CD4-positive, alpha-beta T cell treated with Interleukin-17A for 1 hour (primary cell): ENCODE measurements at places on chromosomes 4 and X.

- no peak for DNase-seq
These were observed 10.5 kb upstream of the GNPDA2 start for GRCh38 chr4:44736900-44737299.

DNA sequence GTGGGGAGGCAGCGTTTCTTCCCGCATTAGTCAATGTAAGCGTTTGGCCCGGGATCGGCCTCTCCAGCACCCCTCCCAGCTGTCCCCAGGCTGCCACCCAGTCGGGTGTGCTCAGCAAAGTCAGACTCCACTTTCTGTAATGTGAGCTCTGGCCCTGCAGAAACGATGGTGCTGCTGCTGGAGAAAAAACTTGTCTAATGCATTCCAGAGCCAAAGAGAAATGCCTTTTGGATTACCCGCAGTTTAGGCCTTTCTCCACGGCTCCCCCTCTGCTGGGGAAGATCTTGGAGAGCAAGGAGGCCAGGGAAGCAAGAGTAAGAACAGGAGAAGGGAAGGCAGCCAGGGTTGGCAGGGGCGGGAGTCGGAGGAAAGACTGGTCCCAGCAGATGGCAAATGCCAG, 55.2 kb downstream of the ELF4 start:
- no peak for DNase-seq

GRCh38 chr4:121829511-121829910, 5.8 kb upstream of the CCNA2 start:
- DNase-seq = no peak

DNA sequence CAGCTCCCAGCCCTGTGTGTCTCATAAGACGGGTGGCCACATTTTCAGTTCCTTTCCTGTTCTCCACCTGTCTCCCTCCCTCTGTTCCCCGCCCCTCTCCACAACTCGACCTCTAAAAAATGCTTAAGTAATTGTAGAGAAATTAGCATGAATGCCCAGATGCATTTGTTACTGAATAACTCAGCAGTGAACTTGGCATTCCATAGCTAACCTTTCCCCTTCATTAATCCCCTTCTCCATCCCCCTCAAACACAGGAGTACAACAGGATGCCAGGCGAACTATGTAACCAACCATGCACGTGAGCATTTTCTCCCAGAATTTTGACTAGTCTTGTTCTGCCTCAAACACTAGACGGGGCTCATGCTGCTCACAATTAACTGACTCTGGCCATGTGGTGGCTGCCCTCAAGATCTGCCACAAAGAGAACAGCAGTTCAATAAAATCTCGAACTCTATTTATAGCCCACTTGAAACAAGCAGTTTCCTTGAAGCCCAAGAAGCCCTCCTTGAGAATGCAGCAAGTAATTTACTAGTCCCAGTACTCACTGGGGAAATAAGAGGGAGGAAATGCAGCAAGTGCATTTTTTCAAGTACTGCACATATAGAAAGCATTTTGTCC, 351.2 kb downstream of the ARHGAP24 start:
- DNase-seq = no peak

- no peak for DNase-seq
These were observed 105.3 kb downstream of the DHRSX start for GRCh38 chrX:2395261-2395992.

- DNase-seq = no peak
These were observed 187.0 kb downstream of the CRLF2 start for GRCh38 chrX:1025413-1025812.

GRCh38 chr4:186216465-186217024, 10.8 kb upstream of the KLKB1 start:
- no peak for DNase-seq

DNA sequence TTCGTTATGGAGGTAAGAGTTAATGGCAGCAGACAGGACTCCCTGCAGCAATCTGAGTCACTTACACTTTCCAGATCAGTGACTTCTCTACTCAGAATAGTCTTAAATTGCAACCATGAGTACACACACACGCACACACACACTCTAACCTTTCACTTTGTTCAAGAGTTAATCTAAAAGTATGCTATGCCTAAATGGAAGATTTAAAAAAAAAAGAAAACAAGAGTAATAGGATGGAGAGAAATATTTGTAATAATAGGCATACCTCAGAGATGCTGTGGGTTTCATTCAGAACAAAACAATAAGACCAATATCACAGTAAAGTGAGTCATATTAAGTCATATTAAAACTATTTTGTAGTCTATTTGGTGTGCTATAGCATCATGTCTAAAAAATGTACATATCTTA, 969.1 kb upstream of the PCDH10 start:
- DNase-seq = no peak

- no peak for DNase-seq
These were observed 371.1 kb upstream of the NDST4 start for GRCh38 chr4:115484479-115484878.

DNA sequence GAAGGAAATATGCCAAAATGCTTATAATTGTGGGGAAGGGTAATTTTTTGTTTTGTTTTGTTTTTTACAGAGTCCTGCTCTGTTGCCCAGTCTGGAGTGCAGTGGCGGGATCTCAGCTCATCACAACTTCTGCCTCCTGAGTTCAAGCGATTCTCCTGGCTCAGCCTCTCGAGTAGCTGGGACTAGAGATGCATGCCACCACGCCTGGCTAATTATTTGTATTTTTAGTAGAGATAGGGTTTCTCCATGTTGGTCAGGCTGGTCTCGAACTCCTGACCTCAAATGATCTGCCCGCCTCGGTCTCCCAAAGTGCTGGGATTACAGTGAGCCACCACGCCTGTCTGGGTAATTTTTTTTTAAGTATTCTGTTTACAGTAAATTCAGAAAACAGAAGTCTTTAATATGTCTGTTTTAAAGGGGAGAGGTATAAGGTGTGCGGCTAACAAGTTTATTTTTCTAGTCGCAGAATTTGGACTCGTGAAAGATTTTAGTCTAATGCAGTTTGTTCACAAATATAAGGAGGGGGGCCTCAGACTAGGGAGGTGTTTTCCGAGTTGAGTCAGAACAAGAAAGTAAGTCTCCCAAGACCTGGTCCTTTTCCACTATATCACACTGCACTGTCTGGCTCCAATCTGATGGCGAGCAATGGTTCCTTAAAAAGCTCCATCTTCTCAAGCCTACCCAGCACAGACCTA, 1.5 kb downstream of the ACSL1 start:
- DNase-seq = peak; percentile 30

DNA sequence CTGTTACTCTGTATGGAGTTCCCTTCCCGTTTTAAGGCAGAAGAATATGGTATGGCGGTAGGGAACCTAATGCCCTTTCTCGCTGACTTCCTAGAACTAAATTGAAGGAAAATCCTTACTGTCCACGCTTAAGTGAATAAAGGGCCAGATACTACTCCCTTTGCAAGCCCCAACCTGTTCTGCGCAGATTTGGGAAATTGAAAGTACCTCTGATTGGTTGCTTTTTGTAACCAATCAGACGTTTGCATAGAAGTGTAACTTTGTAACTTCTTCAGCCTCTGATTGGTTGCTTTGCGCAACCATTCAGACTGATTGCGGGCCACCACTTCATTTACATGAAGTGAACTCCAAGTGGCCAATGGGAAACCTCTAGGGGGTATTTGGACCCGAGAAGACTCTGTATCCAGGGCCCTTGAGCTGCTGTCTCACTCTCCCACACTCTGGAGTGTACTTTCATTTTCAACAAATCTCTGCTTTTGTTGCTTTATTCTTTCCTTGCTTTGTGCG, 1.2 kb upstream of the TMEM33 start:
- DNase-seq = no peak

GRCh38 chr4:141465171-141465570, 171.2 kb upstream of the IL15 start:
- DNase-seq = no peak

- DNase-seq = no peak
These were observed 43.4 kb downstream of the HTRA3 start for GRCh38 chr4:8312976-8313375.

DNA sequence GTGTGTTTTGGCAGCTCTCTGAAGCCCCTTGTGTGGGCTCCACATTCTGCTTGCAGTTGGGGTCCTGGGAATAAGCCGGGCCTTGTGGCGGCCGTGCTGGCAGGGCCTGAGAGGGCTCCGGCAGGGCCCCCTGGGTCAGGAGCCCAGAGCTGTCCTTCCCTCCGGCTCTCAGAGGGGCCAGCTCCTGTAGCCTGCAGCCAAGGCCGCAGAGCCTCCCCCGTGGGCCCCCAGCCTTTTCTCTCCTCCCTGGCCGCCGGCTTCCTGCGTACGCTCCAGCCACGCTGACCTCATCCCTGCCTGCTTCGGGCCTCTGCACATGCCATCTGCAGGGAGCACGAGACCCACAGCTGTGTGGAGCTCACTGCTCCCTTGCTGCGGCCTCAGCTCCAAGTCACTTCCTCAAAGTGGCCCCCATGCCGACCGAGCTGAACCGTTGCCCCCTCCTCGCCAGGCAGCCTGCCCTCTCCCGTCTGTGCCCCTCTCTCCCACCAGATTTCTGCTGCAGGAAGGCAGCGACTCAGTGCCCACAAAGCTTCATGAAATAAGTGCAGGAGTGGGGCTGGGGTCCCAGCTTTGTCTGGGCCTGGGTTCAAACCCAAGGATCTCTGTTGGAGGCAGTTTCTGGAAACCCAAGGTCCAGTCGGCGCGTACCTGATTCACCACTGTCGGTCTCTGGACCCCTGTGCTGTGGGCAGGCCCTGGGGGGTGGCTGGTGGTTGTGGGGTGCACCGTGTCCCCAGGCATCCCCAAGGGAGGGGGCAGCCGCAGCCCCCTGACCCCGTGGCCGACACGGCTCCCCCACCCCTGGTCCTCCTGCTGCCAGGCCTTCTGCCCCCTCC, 57.1 kb upstream of the NKX1-1 start:
- DNase-seq = no peak

DNA sequence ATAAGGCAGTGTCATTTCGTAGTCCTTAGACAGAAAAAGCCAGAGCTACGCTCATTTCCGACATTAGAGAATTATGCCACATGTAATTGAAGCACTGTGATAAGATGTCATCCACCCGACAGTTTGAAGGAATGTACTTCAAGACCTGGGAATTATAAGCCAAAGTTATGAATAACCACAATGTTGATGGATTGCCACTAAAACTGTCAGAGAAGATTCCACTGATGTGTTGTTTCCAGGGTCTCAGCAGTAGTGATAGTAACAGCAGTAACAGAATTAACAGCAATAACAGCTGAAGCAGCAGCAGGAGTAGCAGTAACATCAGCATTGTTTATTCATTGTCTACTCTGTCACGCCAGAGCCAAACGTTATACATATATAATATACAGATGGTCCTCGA, 24.7 kb downstream of the RAB33A start:
- no peak for DNase-seq

DNA sequence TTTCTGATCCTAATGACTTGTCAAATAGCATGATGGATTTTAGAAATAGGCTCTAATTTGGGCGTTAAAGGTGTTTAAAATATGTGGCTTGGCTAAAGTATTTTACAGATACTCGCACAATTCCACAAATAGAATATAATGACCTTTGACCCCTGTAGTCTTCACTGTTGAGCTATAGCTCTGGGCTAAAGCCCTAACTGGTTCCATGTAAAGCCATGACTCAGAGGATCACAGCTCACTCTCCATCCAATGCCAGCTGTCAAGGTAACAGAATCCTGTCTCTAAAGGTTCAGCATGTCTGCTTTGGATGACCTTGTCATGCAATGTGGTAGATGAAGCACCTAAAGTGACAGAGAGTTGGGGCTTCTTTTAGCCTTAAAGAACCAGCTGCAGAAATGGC, 42.5 kb downstream of the TLR10 start:
- DNase-seq = no peak

- no peak for DNase-seq
These were observed 17.9 kb upstream of the HAND2 start for GRCh38 chr4:173547889-173548288.

DNA sequence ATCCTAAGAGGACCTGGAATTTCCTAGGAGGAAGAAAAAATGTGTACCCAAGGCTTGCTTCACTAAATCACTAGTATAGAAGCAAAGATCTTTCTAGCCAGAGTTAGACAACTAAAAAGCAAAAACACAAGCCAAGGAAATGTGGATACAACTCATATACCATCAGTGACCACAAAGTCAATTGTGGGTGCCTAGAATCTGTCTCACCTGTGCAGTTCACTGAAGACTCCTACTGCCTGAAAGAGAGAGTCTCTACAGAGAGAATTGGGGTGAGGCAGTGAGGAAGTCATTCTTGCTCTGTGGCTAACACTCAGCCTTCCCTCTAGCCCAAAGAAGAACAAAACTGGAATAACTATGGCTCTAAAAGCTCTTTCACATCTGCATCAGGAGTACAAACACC, 82.9 kb downstream of the EFHC2 start:
- no peak for DNase-seq

DNA sequence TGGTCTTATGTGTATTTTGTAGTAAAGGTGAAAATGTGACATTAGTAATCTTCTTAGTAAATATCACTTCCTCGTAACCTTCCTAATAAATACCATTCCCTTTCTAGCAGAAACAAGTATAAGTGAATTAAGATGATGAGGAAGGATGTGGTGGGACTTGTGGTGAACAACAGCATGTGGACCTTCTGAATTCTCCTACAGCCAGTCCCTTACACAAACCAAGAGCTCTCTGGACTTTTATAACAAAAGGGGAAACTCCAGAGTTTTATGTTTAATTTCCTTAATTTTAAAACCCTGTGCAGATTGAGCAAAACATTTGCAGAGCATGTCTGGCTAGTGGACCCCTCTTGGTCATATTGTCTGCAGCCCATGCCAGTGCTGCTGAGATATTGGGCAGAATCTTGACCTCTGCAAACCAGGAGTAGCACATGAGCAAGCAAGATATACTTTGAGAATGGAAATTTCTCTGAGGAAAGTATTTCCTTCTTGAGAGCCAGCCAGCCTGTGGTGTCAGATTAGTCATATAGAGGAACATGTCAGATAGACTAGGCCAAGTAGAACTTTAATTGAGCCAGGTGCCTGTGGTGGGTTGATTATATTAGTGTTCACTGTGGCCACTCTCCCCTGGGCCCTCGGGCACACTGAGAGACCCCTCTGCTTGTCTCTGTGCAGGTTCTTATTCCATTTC, 328.2 kb downstream of the DKK2 start:
- no peak for DNase-seq

DNA sequence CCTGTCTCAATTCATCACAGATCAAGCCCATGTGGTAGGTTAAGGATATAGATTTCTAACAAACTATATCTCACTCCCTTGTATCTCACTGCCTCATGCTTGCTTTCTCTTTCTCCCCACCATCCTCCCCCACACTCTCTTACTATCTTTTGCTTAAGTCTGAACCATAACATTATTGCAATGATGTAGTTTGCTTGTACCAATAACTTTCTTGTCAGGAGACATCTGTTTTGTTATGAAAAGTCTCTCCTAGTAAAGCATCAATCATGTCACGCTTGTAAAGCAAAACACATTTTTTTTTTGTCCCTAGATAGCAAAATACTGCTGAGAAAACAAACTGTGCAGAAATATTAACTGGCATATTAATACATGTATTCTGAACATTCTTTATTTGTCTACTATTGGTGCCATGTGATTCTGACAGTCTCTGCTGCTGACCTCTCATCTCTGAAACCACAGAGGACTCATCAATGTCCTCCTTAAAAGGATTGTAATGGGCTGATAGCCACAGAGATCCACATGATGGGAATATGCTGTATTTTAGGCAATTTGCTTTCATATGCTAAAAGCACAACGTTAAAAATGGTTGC, 217.5 kb downstream of the VEGFC start:
- DNase-seq = no peak

- no peak for DNase-seq
These were observed at the start of gene NHSL2 for GRCh38 chrX:71910643-71910985. Gene NHSL2, plus strand, starts transcription at chrX:71910845.
